ENCODE measurements at places on chromosomes 2 and 18. TPM values are rescaled to one million over a fixed set of nuclear protein-coding genes. Genes with fewer than 3 reads are reported as not detected.

DNA sequence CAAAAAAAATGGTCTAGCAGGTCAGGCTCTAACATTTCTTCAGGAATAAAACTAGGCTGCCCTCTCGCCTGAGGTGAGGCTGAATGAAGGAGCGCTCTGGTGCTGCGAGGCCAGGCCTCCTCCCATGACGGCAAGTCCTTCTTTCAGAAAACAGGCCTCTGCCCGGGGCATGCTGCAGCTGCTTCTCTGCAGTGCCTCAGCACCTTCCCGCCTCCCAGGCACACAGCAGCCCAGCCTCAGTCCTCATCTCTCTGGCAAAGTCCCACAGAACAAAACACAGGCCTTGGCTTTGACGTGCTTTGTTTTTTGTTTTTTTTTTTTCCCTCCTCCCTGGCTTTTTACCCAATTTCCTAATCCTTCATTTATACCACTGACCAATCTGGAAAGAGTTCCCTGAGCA is 74.8 kb downstream of the BCL11A start:
- peaks cover 8% of the 10 kb centered on the region for H3K27me3 ChIP-seq
- H3K27ac ChIP-seq: no peak overlapping the region
- H3K4me1 ChIP-seq: peaks cover 9% of the 10 kb centered on the region
- DNase-seq: no peak

Gene GKN1
- not detected for total RNA-seq

GRCh38 chr2:133497270-133497893 is 70.9 kb downstream of the NCKAP5 start:
- peaks cover 2% of the 10 kb centered on the region for H3K27me3 ChIP-seq
- no peaks in the 10 kb centered on the region for H3K4me1 ChIP-seq
- H3K4me3 ChIP-seq: no peak overlapping the region
- DNase-seq: no peak

GRCh38 chr18:961644-962355 is 57.1 kb downstream of the ADCYAP1 start:
- H3K27me3 ChIP-seq: peaks cover 9% of the 10 kb centered on the region
- H3K36me3 ChIP-seq: no peaks in the 10 kb centered on the region
- H3K27ac ChIP-seq: no peak overlapping the region

Gene ABI2
- total RNA-seq: 40.6 TPM

GRCh38 chr18:46338205-46338604 is 234.0 kb downstream of the HAUS1 start:
- H3K4me1 ChIP-seq: peaks cover 11% of the 10 kb centered on the region
- no peak for DNase-seq
- no peak overlapping the region for H3K27ac ChIP-seq

DNA sequence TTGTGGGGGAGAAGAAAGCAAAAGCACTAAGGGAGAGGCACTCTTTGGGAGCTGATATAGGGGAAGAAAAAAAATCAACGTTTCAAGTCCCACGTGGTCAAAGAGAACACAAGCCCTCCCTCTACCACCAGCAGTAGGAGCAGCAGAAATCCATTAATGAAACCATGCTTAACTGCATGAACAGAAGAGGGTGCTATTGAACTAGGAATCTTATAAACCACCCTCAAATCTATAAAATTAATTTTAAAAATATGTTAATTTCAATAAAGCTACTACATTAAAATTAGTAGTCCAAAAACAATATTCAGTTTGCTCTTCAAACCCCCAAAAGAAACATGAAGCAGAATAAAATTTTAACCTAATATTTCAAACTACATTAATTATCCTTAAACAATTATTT is 147.8 kb downstream of the TMEM18 start:
- H3K4me1 ChIP-seq: no peaks in the 10 kb centered on the region
- H3K4me3 ChIP-seq: no peak overlapping the region
- peaks cover 5% of the 10 kb centered on the region for H3K27me3 ChIP-seq
- H3K36me3 ChIP-seq: no peaks in the 10 kb centered on the region
- DNase-seq: no peak

GRCh38 chr18:77110400-77110799 is 22.2 kb downstream of the MBP start:
- no peak for DNase-seq
- peaks cover 93% of the 10 kb centered on the region for H3K4me1 ChIP-seq
- peaks cover 52% of the 10 kb centered on the region for H3K36me3 ChIP-seq
- no peak overlapping the region for H3K4me3 ChIP-seq
- no peak overlapping the region for H3K27ac ChIP-seq
- no peaks in the 10 kb centered on the region for H3K27me3 ChIP-seq

Gene DYSF
- total RNA-seq: not detected

Gene SPATA3
- total RNA-seq: 1.1 TPM

DNA sequence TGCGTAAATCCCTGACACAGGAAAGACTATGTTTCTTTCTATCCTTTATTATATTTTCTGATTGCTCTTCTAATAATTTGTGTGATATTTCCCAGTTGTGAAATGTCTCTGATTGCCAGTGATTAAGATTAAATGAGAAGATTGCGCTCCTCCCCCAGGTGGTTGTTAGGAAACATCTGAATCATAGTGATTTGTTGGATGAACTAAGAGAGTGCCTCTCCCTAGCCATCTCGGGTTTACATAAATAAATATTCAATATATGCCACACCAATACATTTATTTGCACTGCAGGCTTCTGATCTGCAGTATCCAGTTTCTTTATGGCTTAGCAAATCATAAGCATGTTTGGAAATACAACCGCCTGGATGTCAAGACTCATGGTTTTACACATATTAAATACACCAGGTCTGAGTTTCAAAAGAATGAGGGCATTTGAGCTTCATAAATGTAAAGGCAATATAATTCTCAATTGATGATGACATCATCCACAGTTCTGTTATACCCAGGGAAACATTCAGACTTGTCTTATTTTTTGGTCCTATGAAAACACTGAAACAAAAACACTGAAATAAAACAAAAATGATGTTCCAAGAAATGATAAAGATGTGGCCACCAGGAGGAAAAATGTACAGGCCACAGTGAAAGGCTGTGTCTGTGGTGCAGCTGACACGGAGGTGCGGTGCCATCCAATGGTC is 826.7 kb upstream of the ACVR2A start:
- no peaks in the 10 kb centered on the region for H3K4me1 ChIP-seq

Gene TUBB6
- 7.2 TPM for total RNA-seq

DNA sequence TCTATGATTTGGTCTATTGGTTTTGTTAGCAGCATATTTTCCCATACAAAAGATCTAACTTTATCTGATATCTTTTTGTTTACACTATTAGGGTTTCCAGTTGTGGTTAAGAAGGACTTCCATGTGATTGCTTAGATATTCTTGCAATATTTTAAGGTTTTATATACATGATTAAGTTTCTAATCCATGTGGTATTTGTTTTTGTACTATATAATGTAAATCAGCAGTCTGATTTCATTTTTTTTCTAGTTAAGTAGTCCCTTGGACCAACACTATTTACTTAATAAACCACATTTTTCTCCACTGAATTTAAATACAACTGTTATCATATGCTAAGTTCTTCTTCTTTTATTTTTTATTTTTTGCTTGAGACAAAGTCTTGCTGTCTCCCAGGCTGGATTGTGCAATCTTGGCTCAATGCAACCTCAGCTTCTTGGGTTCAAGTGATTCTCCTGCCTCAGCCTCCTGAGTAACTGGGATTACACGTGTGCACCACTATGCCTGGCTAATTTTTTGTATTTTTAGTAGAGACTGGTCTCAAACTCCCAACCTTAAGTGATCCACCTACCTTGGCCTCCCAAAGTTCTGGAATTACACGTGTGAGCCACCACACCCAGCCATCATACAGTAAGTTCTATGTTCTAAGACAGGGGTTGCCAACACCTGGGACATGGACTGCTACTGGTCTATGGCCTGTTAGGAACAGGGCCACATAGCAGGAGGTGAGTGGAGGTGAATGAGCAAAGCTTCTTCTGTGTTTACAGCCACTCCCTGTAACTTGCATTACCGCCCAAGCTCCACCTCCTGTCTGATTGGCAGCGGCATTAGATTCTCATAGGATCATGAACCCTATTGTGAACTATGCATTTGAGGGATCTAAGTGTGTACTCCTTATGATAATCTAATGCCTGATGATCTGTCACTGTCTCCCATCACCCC is 58.5 kb upstream of the RAB27B start:
- H3K4me3 ChIP-seq: no peak overlapping the region
- no peak overlapping the region for H3K27ac ChIP-seq
- H3K27me3 ChIP-seq: peaks cover 2% of the 10 kb centered on the region
- H3K36me3 ChIP-seq: no peaks in the 10 kb centered on the region

Gene TOGARAM2
- 3.3 TPM for total RNA-seq

Gene ZC3H8
- total RNA-seq: 21.6 TPM

Gene PROM2
- total RNA-seq: 0.23 TPM

DNA sequence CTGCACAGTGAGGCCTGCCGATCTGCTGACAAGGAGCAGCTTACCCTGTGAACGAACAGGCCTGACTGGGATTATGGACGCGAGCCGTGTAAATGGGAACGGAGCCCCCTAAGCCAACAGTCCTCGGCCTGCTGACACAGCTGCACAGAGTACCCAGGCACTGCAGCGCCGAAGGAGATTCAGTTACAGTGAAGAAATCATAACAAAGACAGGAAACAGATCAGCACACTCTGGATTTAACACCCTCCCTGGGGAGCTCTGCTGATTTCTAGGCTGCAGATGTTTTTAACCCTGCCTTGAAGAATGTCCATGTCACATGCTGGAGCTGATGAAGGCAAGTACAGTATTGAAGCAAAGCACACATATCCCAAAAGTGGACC is 43.4 kb downstream of the COLEC12 start:
- no peak overlapping the region for H3K27ac ChIP-seq
- H3K27me3 ChIP-seq: peaks cover 14% of the 10 kb centered on the region
- no peak for DNase-seq
- no peaks in the 10 kb centered on the region for H3K36me3 ChIP-seq
- H3K4me3 ChIP-seq: no peak overlapping the region
- no peaks in the 10 kb centered on the region for H3K4me1 ChIP-seq

DNA sequence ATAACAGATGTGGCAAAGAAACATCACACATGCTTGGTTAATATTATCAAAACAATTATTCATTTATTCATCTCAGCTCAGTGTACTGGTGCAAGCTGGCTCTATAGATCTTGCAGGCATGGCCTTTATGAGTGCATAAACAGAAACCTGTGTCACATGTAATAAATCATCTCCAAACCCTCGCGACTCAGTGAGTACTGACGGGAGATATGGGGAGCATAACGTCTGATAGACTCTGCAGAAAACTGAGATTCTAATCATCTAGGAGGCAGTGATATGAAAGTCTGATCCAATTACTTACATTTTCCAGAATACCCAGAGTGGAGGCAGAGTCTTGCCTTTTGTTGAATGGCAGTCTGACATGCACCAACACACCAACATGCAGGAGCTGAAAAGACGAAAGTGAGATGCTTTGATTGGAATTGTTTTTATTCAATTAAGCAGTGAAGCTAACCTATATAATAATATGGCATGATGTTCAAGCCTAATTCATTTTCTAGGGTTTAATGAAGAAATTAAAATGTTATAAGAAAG is 416.8 kb downstream of the RNF144A start:
- DNase-seq: no peak
- peaks cover 11% of the 10 kb centered on the region for H3K27me3 ChIP-seq
- H3K4me1 ChIP-seq: no peaks in the 10 kb centered on the region
- no peak overlapping the region for H3K4me3 ChIP-seq
- no peaks in the 10 kb centered on the region for H3K36me3 ChIP-seq
- H3K27ac ChIP-seq: no peak overlapping the region

Gene RAB27B
- total RNA-seq: 0.35 TPM

Gene UNC80
- total RNA-seq: not detected

Gene PHOSPHO2
- total RNA-seq: 3.5 TPM

GRCh38 chr2:127873707-127874303 is 12.0 kb downstream of the AMMECR1L start:
- H3K4me3 ChIP-seq: no peak overlapping the region
- H3K27ac ChIP-seq: no peak overlapping the region
- H3K36me3 ChIP-seq: peaks cover 39% of the 10 kb centered on the region
- peaks cover 28% of the 10 kb centered on the region for H3K4me1 ChIP-seq

Gene TIMM21
- 36.9 TPM for total RNA-seq

Gene CYTIP
- 470 TPM for total RNA-seq

DNA sequence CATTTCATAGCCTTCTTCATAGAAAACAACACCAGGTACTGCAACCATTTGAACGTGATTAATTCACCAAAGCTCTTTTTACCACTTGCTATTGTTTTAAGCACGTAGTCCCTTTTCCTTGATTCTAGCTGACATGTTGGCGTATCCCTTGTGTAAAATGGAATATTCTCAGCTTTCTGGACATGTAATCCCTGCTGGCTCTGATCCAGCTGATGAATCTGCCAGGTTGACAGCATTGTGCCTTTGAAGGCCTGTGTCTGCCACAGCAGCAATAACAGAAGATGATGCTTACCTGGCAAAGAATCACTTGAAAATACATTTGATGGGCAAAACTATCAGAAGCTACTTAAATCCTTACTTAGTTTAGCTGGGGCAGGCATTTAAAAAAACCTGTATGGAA is 81.0 kb upstream of the CCDC150 start:
- no peak overlapping the region for H3K4me3 ChIP-seq
- peaks cover 15% of the 10 kb centered on the region for H3K27me3 ChIP-seq
- no peak overlapping the region for H3K27ac ChIP-seq
- H3K36me3 ChIP-seq: no peaks in the 10 kb centered on the region

DNA sequence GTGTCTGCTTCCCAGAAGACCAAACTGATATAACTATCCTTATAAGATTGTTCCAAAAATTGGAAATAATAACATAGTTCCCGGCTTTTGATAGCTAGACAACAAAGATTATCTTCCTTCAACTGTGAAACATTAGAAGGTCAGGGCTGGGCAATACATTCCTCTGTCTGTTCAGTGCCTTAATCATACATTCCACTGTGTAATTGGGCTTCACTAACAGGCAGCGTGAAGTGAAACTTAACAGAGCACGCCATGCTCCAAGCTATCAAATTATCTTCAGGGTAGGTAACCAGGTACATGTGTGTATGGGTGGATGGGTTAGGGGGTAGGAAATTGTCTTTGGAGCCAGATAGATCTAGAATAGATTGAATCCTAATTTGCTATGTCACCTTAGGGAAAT is 23.5 kb upstream of the ARL5A start:
- H3K27ac ChIP-seq: no peak overlapping the region
- H3K27me3 ChIP-seq: peaks cover 3% of the 10 kb centered on the region
- no peak overlapping the region for H3K4me3 ChIP-seq
- no peaks in the 10 kb centered on the region for H3K4me1 ChIP-seq
- H3K36me3 ChIP-seq: no peaks in the 10 kb centered on the region
- no peak for DNase-seq

DNA sequence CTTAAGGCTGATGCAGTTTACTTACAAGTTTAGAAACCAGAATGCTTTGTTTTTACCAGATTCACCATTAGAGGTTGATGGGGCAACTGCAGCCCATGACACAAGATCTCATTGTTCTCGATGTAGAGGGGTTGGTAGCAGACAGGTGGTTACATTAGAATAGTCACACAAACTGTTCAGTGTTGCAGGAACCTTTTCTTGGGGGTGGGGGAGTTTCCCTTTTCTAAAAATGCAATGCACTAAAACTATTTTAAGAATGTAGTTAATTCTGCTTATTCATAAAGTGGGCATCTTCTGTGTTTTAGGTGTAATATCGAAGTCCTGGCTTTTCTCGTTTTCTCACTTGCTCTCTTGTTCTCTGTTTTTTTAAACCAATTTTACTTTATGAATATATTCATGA is 99.4 kb upstream of the IL1R2 start:
- H3K36me3 ChIP-seq: peaks cover 36% of the 10 kb centered on the region
- no peak for DNase-seq
- no peak overlapping the region for H3K4me3 ChIP-seq
- no peak overlapping the region for H3K27ac ChIP-seq
- peaks cover 12% of the 10 kb centered on the region for H3K4me1 ChIP-seq
- no peaks in the 10 kb centered on the region for H3K27me3 ChIP-seq

Gene DLGAP1
- 0.14 TPM for total RNA-seq

Gene KDSR
- 78.6 TPM for total RNA-seq

GRCh38 chr2:237652854-237653253 is 25.5 kb downstream of the LRRFIP1 start:
- peaks cover 11% of the 10 kb centered on the region for H3K4me1 ChIP-seq
- H3K27me3 ChIP-seq: peaks cover 1% of the 10 kb centered on the region
- no peak overlapping the region for H3K4me3 ChIP-seq
- no peak overlapping the region for H3K27ac ChIP-seq
- DNase-seq: no peak

Gene SCN3A
- total RNA-seq: 0.30 TPM
